Stimulated activated naive CD8-positive, alpha-beta T cell treated with anti-CD3 and anti-CD28 coated beads, Interleukin-15, amount 100 ng/mL, for 72 hours (primary cell): ENCODE measurements at places on chromosomes 1 and 21.

- DNase-seq = no peak
These were observed 30.1 kb downstream of the KCNJ6 start for GRCh38 chr21:37886120-37886519.

DNA sequence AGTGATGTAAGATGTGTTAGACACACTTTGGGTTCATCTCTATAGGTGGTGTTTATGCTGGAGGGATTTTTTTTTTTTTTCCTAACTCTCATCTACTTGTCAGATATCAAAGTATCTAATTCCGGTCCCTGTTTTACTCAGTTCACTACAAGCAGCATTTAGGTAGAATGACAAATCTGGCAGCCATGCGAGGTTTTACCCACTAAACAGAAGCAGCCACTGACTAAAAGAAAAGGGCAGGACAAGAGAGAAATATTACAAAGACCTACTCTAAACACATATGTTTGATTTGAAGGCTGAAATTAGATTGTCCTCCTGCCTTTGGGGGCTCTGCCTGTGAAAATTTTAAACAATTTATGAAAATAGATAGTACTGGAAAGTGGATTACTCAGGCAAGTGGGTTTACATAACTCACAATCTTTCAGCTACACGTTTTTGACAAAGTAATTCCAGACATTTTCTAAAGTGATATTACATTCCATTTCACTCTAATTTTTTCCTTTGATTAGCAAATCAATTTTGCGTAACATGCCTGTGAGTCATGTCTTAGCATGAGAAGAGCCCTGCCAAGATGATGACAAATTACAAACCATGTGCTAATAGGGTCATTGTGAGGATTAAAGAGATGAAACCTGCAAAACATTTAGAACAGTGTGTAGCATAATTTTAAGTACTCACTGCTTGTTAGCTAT lies 172.6 kb downstream of the PLA2G4A start:
- DNase-seq = no peak

GRCh38 chr21:39750670-39751069 lies 5.7 kb downstream of the IGSF5 start:
- DNase-seq = no peak

GRCh38 chr21:46411236-46411635 lies 47.5 kb upstream of the DIP2A start:
- no peak for DNase-seq

- no peak for DNase-seq
These were observed 270.1 kb downstream of the USH2A start for GRCh38 chr1:216153130-216153529.

GRCh38 chr1:1625824-1626206 lies 6.2 kb upstream of the MMP23B start:
- no peak for DNase-seq

DNA sequence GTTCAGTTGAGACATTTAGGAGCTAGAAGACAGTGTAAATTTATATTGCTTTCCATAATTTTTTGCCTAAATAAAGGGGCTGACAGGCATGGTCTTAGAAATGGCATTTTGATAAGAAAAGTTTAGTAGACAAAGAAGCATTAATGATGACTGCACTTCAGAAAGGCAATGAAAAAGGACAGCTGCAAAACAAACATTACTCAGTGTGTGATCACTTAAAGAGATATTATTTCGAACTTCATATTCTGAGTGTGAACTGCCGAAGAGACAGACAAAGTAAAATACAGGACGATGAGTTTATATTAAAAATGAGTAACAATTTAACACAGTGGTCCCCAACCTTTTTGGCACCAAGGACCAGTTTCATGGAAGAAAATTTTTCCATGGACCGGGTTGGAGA lies 243.1 kb downstream of the DPYD start:
- no peak for DNase-seq

- DNase-seq = no peak
These were observed 92.0 kb downstream of the ITSN1 start for GRCh38 chr21:33734291-33734690.

GRCh38 chr1:5423109-5423508 lies 569.1 kb downstream of the NPHP4 start:
- DNase-seq = peak; percentile 26

DNA sequence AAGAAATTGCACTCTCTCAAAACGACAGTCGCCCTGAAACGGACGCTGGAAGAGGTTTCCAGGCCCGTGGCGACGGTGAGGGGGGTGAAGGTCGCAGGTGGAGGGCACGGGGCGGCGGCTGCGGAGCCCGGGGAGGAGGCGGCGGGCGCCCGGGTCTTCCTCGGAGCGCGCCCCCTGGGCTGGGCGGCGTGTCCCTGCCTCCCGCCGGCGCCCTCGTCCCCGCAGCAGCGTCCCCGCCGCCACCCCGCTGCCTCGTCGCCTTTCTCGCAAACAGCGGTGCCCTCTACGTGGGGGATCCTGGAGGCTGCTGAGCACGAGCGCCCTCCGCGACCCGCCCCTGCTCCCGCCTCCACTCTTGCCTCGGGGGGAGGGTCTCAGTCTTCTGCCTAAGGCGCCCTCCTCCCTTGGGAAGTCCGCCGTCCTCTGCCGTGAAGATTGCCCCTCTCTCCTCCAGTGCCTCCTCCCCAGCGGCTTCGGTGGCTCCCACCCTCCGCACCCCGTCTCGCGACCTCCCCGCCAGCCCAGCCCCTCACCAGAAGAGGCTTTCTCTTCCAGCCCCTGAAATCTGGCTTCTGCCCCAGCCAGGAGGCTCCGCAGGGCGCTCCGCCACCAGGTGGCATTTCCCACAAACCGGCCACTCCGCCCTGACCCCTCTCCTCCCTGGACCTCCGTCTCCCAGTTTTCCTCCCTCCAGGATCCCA lies 227.4 kb downstream of the SDCCAG8 start:
- DNase-seq = peak; percentile 27

DNA sequence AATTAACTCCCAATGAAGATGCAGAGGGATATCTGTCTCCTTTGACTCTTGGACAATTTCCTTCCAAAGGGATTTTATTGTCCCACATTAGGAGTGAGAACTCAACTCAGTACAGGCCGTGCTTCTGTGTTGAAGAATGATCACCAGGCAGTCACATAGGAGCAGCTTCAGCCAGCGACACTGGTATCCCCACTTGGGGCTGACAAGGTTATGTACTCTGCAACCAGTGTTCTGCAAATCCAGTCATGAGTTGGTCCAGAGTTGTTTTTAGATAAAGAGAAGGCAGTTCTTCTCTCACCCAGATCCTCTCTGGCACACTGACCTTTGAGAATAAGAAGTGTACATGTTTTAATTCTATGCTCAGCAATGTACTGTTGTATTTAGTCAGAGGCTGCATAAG lies 415.8 kb downstream of the SETD4 start:
- DNase-seq = no peak

DNA sequence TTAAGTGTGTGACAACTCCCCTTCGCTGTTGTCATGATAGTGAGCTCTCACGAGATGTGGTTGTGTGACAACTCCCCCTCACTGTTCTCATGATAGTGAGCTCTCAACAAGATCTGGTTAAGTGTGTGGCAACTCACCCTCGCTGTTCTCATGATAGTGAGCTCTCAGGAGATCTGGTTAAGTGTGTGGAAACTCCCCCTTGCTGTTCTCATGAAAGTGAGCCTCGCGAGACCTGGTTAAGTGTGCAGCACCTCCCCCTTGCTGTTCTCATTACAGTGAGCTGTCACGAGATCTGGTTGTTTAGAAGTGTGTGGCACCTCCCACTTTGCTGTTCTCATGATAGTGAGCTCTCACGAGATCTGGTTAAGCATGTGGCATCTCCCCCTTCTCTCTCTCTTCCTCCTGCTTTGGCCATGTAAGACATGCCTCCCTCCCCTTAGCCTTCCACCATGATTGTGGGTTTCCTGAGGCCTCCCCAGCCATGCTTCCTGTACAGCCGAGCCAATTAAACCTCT lies 25.1 kb upstream of the LSS start:
- peak; percentile 73 for DNase-seq

DNA sequence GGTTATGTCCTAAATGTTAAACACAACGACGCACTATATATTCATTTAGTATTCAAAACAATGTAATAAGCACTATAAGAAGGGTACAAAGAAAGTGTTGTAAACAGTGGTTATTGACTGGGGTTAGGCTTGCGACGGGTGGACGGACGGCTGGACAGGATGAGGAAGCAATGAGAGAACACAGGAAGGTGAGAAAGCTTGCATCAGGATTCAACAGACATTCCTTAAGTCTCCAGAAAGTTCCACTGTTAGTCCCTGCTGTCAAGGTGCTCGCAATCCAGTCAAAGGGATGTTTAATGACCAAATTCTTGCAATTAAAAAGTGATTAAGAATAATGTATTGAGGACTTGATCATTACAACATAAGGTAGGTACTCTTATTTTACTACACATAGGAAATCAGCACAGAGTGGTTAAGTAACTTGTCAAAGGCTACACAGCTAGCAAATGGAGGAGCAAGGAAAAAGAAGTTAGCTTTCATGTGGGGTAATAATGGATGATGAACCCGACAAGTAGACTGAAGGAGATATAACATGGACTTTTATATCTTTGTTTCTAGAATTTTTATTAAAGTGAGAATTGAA lies 994 bp upstream of the ACBD6 start:
- DNase-seq = no peak

DNA sequence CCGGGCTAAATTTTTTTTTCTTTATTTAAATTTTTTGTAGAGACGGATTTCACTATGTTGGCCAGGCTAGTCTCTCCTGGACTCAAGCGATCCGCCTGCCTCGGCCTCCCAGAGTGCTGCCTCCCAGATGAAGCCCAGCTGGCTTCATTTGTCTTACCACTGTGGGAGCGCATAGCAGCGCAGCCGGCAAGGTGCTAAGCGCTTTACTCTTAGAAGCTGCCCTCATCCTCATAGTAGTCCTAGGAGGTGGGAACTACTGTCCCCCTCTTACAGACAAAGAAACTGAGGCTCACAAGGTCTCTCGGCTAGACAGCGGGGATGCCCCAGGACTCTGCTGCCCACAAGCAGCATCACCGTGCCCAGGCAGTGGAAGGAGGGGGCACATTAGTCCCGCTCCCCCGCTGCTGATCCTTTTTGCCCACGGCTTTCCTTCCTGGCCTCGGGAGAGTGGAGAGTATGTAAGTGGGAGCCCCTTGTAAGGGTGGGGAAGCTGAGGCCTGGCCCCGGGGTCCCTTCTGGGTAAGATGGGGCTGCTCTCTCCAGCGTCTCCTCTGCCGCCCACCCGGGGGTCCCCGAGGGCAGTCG lies 726 bp downstream of the TMEM54 start:
- no peak for DNase-seq

GRCh38 chr1:168691541-168691940 lies 37.5 kb downstream of the DPT start:
- DNase-seq = no peak

DNA sequence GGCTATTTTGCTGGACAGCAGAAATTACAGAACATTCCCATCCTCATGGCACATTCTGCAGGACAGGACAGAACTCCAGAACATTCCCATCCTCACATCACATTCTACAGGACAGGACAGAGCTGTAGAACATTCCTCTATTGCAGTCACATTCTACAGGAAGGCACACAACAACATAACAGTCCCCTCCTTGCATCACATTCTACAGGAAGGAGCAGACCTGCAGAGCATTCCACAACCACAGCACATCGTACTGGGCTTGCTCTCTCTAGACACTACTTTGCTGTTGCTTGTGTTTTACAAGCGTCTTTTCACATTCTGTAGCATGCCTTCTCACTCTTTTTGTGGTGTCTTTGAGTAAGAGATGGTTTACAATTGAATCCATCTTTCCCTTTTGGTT lies 26.8 kb upstream of the ABCB10 start:
- no peak for DNase-seq

GRCh38 chr1:197842646-197843045 lies 59.8 kb upstream of the C1orf53 start:
- DNase-seq = no peak

DNA sequence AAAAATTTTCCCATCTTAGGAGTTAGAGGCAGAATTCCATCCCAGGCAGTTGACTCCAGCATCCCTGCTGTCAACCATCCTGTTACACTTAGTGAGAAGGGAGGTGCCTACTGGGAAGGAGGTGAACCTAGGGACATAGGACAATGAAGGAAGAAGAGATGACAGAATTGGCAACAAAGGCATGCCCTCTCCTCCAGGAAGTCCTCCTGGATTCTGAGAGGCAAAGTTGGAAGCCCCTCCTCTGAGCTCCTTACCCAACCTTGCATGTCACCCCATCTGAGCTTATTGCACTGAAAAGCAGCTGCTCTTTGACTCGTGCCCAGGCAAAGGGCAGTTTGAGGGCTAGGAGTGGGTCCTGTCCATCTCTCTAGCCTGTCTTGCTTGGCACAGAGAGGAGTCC lies 66.9 kb downstream of the PAX7 start:
- DNase-seq = no peak

DNA sequence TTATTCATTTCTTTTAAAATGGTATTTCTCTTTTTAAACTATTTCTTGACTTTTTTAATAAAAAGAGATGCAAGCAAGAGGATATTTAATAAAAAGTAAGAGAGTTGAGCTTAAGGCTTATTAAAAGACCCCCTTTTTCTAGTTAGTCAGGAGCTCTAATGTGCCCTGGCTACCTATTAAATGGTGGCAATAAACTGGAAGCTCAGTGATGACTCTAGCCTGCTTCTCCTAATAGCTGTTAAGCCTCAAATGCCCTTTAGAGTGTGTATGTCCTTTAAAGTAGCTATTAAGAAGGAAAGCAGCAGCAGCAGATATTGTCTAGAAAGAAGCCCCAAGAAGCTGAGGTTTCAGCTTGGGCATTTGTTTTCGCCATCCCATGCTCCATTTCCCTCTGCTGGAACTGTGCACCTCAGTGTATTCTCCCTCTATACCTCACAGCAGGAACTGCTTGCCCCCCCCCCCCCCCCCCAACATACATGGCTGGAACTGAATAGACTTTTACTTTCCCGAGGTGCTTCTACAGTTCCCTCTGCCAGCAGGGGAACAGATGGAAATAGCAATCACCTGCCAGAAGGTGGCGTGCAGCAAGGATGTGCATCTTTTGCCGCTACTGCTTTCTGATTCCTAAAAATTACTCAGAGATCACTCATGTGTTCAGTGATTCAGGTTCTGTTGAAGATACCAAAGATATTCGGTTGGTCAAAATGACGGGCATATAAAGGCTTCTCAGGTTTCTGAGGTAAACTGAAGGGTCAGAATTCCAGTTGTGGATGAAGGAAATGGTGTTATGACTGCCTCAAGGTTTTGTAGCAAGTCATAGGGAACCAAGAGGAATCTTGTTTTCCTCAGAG lies 2.5 kb downstream of the RGS4 start:
- peak; percentile 28 for DNase-seq

DNA sequence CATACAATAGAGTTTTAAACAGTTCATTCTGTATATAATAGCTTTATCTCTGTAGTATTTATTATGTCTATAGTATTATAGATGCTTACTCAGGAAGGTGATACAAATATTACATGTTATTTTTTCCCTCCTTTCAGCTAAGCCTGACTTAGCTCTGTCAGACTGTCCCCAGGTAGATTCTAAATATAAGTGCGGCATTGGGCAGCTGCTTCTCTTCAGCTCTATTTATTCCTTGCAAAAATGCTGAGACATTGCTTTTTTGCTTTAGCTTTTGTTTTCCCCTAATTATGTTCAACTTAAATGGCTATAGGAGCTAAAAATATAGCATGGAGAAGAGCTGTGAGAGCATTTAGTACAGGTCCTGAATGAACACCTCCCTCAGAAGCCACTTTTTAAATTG lies 203.2 kb upstream of the BEND5 start:
- DNase-seq = no peak

GRCh38 chr1:84956097-84956496 lies 40.8 kb downstream of the MCOLN2 start:
- DNase-seq = no peak

GRCh38 chr1:91501523-91501851 lies 836 bp downstream of the CDC7 start:
- DNase-seq = no peak

- DNase-seq = no peak
These were observed 22.1 kb upstream of the SH3D21 start for GRCh38 chr1:36284061-36284460.

- DNase-seq = no peak
These were observed 8.5 kb downstream of the SERINC2 start for GRCh38 chr1:31421371-31422040.

- no peak for DNase-seq
These were observed 20.6 kb upstream of the RSPO1 start for GRCh38 chr1:37655274-37655673.
